ENCODE measurements at places on chromosomes 6 and 20. TPM values are rescaled to one million over a fixed set of nuclear protein-coding genes. Genes with fewer than 3 reads are reported as not detected.

The MYT1 gene
- not detected for polyA plus RNA-seq

The TMEM244 gene
- polyA plus RNA-seq, result not detected

DNA sequence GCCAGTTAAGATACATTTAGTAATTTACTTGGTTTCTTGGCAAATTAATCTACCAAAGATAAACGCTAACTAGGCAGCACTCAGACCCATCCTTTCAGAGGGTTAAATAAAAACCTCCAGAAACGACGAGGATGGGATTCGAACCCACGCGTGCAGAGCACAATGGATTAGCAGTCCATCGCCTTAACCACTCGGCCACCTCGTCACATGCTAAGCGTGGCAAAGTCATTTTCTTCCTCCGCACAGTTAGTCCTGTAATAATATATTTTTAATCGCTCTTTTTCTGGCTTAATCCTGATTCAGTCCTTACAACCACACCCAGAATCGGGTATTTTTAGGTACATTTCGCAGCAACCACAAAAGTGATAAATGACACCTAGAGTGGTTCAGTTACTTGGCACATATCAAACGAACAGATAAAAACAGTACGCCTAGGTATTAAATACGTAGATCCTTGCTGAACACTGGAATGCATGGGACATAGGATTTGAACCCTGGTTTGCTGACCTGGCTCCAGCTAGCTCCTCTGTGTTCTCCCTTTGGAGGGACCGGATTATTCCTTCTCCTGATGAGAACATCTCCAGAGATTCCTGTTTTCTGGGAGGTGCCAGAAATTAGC lies 71.6 kb downstream of the GPX5 start:
- DNase-seq, result peak; percentile 15

- DNase-seq, result no peak
Measured at GRCh38 chr6:57048577-57048976, 2.1 kb downstream of the KIAA1586 start.

DNA sequence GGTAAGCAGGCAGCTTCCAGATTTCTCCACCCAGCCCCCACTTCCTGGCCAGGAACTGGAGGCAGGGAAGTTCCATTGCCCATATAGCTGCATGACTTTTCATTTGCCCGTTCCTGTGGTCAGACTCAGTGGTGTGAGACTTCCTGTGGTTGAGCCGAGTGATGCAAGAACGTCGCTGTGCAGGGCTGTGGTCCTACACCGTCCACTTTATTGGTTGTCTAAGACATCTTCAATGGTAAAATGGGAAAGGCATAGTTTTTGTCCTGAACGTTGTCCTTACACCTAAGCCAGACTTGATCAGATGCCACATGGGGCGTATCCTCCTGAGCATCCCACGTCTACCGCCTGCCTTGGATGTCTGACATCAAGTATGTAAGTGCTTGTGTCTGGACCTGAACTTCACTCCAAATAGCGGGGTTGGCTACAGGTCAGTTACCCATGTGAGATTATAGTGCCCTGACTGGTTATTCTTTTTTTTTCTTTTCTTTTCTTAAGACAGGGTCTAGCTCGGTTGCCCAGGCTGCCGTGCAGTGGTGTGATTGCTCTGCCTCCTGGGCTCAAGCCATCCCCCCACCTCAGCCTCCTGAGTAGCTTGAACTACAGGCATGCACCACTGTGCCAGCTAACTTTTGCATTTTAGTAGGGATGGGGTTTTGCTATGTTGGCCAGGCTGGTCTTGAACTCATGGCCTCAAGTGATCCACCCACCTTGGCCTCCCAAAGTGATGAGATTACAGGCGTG lies 25.9 kb upstream of the GTSF1L start:
- DNase-seq, result peak; percentile 69
